Karpas-422 (cell line): ENCODE measurements at places on chromosomes 3 and 15. TPM values are rescaled to one million over a fixed set of nuclear protein-coding genes. Genes with fewer than 3 reads are reported as not detected.

EIF4E3 gene
- total RNA-seq, result not detected in 2 replicates

SRGAP3 gene
- total RNA-seq, result 1.3 and 1.7 TPM in 2 replicates

APEH gene
- total RNA-seq, result 96.3 and 175 TPM in 2 replicates

- no peaks in the 10 kb centered on the region for H3K27me3 ChIP-seq
- H3K4me3 ChIP-seq, result no peak overlapping the region
- no peak overlapping the region for H3K27ac ChIP-seq
- DNase-seq, result no peak
These were observed 21.2 kb upstream of the BSN start for GRCh38 chr3:49533031-49533430.

GHSR gene
- total RNA-seq, result not detected in 2 replicates

DNA sequence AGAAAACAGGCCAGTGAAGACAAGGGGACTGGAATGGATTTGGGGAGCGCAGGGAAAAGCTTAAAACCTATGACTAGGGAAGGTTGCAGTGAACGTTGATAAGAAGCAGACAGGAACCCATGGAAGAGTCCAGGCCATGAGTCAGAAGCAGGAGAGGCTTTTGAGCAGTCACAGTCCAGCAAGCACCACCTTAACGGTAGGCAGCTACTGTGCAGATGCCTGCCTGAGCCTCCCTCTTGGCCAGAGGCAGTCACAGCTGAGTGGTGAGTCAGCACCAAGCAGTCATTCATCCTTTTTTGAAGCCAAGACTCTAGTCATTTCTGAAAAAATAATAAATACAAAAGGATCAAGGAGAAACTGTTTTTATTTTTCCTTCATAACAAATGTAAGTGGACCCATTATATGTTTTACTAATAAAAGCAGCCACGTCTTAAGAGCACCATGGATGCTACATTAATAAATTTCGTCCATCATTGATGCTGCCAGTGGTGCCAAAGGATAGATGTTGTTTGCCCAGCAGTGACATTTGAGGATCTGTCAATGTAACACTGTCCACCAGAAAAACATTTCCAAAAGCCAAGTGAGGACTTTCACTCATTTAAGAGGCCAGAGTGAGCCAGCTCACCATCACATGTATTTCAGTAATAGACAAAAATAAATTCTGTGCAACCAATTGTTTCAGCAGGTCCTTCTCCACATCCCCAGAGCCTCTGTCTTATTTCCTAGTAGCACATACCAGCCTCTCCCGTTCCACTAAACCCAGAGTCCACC is 42.1 kb upstream of the ACTC1 start:
- no peak for DNase-seq
- no peak overlapping the region for H3K27ac ChIP-seq
- H3K4me3 ChIP-seq, result no peak overlapping the region
- H3K4me1 ChIP-seq, result peaks cover 3% of the 10 kb centered on the region; the same call in 1 of the 2 replicates

DNA sequence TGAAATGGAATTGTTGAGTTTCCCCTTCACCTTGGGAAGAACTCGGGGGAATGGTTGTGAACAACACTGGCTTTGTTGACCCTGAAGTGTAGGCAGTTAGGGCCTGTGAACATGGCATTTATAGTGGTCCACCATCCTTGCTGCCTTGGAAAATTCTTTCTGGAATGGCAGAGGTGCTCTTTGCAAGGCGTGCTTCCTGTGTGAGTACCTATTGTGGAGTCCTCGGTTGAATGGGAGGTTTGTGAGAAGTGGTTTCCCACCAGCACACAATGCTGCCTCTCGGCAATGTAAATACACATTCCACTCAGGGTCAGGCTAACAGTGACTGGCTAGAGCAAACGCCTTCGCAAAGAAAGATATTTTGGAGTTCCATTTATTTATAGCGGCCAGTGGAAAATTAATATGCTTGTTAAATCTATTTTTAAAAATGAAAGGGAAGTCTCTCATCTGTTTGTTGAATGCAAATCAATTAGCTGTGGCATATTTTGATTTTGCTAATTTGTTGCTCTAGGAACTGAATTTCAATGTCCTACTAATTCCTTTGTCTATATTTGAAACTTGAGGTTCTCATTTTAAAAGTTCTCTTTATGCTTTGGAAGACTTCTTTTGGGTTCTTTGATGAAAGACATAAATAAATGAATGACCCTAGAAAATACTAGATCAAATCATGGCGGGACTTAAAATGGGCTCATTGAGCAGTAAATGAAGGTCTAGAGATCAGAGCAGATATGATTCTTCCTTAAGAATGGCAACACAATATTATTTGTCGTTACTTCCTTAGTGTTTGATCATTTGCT is 59.5 kb downstream of the FNDC3B start:
- no peaks in the 10 kb centered on the region for H3K36me3 ChIP-seq
- no peak for DNase-seq
- no peak overlapping the region for H3K27ac ChIP-seq
- no peaks in the 10 kb centered on the region for H3K27me3 ChIP-seq
- H3K4me1 ChIP-seq, result no peaks in the 10 kb centered on the region
- no peak overlapping the region for H3K4me3 ChIP-seq

SH3BP5 gene
- total RNA-seq, result 0.51 and 0.82 TPM in 2 replicates

GADL1 gene
- not detected in 2 replicates for total RNA-seq

MYO5C gene
- 0.22 and 0.58 TPM in 2 replicates for total RNA-seq

DNA sequence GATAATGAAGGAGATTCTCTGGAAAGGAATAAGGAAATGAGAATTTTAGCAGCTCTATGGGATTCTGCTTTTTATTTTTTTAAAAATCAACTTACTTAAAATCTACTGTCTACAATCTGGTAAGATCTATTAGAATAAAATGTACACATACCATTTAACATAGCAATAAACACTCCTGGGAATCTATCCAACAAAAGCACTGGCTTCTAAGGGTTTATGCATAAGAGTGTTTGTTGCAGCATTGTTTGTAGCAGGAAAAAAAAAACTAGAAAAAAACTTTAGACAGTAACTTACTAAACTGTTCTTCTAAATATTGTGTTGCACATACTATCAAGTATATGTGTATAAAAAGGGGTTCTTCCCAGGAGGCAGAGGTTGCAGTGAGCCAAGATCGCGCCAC is 15.7 kb upstream of the RBP1 start:
- H3K4me3 ChIP-seq, result no peak overlapping the region
- no peaks in the 10 kb centered on the region for H3K4me1 ChIP-seq

SLC51A gene
- total RNA-seq, result not detected in 2 replicates

SPTBN5 gene
- total RNA-seq, result 0.11 and 0.22 TPM in 2 replicates

ADGRG7 gene
- not detected in 2 replicates for total RNA-seq

TRPM1 gene
- not detected in 2 replicates for total RNA-seq

- no peak overlapping the region for H3K4me3 ChIP-seq
These were observed 344.7 kb downstream of the CHL1 start for GRCh38 chr3:541062-541801.

GRCh38 chr15:67821784-67822440 is 3.4 kb upstream of the SKOR1 start:
- no peak for DNase-seq
- H3K27ac ChIP-seq, result no peak overlapping the region
- no peaks in the 10 kb centered on the region for H3K27me3 ChIP-seq

DNA sequence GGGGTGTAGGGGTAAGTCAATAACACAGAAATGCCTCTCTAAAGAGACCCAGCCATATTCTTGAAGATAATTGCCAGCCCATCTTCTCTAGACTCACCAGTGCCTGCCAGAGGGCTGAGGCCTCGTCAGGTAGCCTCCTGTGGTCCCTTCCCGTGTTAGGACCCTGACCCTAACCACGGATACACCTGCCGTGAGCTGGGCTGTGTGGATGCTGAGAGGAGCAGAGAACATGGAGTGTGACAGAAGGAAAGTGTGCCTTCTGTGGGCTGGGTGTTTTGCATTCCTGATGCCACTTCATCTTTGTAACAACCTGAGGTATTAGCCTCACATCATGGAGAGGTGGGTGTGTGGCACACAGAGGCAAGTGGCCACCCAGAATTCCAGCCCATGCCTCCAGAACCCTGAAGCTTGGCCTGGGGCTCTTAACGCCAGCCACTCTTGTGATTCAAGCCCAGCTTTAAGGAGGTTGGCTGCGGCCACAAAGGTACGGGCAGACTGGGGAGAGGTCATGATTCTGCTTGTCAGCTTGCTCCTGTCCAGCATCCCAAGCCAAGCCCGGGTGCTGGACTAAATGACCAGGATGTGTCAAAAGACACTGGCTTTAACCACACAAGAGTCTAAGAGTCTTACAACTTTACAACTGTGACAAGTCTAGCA is 21.1 kb upstream of the ABTB1 start:
- H3K27ac ChIP-seq, result no peak overlapping the region
- H3K4me1 ChIP-seq, result no peaks in the 10 kb centered on the region
- no peak for DNase-seq
- H3K36me3 ChIP-seq, result 0 out of 2 replicates have a peak, but pooled peaks cover 2% of the 10 kb centered on the region
- no peaks in the 10 kb centered on the region for H3K27me3 ChIP-seq
- H3K4me3 ChIP-seq, result no peak overlapping the region

- no peaks in the 10 kb centered on the region for H3K27me3 ChIP-seq
- H3K36me3 ChIP-seq, result peaks cover 90% of the 10 kb centered on the region
- no peak overlapping the region for H3K27ac ChIP-seq
- no peaks in the 10 kb centered on the region for H3K4me1 ChIP-seq
- DNase-seq, result no peak
These were observed 8.6 kb downstream of the TFG start for GRCh38 chr3:100717637-100718487.

- peaks cover 81% of the 10 kb centered on the region for H3K4me1 ChIP-seq
- peak overlapping the region; percentile 88 for H3K27ac ChIP-seq
- H3K27me3 ChIP-seq, result no peaks in the 10 kb centered on the region
- H3K4me3 ChIP-seq, result peak overlapping the region; percentile 83
These were observed 3.8 kb downstream of the HEG1 start for GRCh38 chr3:125051715-125052581.

GRCh38 chr3:156461889-156462288 is 93.0 kb downstream of the SSR3 start:
- no peak overlapping the region for H3K4me3 ChIP-seq
- H3K27me3 ChIP-seq, result no peaks in the 10 kb centered on the region
- no peaks in the 10 kb centered on the region for H3K36me3 ChIP-seq

DNA sequence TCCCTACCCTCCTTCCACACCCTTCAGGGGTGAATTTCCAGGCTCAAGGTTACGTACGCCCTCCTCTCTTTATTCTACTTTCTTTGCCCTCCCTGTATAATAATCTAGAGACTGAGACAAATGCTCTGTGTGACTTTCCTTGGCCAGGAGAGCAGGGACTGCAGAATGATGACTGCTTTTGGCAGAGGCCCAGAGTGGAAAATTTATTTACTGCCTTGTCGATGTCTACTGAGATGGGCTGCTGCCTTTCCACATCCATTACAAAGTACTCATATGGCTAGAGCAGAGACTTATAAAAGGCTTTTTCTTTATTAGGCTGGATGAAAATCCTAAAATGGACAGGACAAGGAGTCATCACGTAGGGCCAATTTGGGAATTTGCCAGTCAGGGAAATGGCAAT is 576.2 kb downstream of the TUSC7 start:
- H3K36me3 ChIP-seq, result no peaks in the 10 kb centered on the region
- no peaks in the 10 kb centered on the region for H3K27me3 ChIP-seq
- H3K4me3 ChIP-seq, result no peak overlapping the region
- no peak overlapping the region for H3K27ac ChIP-seq
- no peaks in the 10 kb centered on the region for H3K4me1 ChIP-seq

SLC41A3 gene
- total RNA-seq, result 26.9 and 45.0 TPM in 2 replicates

- H3K4me1 ChIP-seq, result peaks cover 18% of the 10 kb centered on the region
- H3K4me3 ChIP-seq, result peak within 1 kb of the TSS; percentile 85
- no peaks in the 10 kb centered on the region; the same call in 1 of the 2 replicates for H3K27me3 ChIP-seq
- DNase-seq, result peak; percentile 75
- no peaks in the 10 kb centered on the region for H3K36me3 ChIP-seq
These were observed at the start of gene RAB27A for GRCh38 chr15:55289746-55290527. TSS of gene RAB27A (minus strand) at chr15:55289813. CDS start at chr15:55234934, 54,879 bp downstream.

PLCD1 gene
- 0.89 and 2.2 TPM in 2 replicates for total RNA-seq

DNA sequence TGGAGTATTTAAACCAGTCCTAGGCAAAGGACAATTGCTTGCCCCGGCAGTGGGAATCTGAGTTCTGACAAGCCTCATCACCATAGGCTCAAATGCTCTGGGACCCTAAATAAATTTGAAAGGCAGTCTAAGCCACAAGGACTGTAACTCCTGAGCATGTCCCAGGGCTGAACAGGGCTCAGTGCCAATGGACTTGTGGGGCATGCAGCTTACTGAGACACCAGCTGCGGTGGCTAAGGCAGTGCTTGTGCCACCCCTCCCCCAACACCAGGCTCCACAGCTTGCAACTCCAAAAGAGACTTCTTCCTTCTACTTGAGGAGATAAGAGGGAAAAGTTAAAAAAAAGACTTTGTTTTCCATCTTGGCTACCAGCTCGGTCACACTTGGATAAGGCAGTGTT is 289.7 kb upstream of the DCBLD2 start:
- no peak for DNase-seq
- no peaks in the 10 kb centered on the region for H3K36me3 ChIP-seq
- no peak overlapping the region for H3K4me3 ChIP-seq
- H3K27me3 ChIP-seq, result no peaks in the 10 kb centered on the region
- no peak overlapping the region for H3K27ac ChIP-seq

DNA sequence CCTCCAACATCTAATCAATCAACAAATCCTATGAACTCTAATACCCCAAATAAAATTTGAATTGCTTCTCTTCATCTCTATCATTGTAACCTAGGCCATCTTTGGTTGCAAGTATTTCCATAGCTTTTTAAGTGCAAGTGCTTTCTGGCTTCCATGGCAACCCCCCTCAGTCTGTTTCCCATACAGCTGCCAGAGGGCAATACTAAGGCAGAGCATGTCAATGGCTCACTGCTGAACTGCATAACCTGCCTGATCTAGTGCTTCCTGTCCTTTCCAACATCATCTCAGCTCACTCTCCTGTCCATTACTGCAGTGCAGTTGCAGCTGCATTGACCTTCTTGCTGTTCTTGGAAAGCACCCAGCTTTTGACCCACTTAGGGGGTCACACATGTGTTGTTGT is 198.4 kb downstream of the WNT5A start:
- no peaks in the 10 kb centered on the region for H3K36me3 ChIP-seq
- H3K27ac ChIP-seq, result no peak overlapping the region
- no peaks in the 10 kb centered on the region for H3K27me3 ChIP-seq
- no peak for DNase-seq

- no peaks in the 10 kb centered on the region for H3K27me3 ChIP-seq
- H3K27ac ChIP-seq, result no peak within 1 kb of the TSS
- H3K4me1 ChIP-seq, result no peaks in the 10 kb centered on the region
- no peaks in the 10 kb centered on the region for H3K36me3 ChIP-seq
- H3K4me3 ChIP-seq, result no peak within 1 kb of the TSS
These were observed at the start of gene FRMD4B for GRCh38 chr3:69385723-69386555. TSS of gene FRMD4B (minus strand) at chr3:69386088. CDS start at chr3:69385989, 99 bp downstream.

GRCh38 chr3:5464649-5465048 is 277.1 kb downstream of the EDEM1 start:
- no peak for DNase-seq
- no peak overlapping the region for H3K27ac ChIP-seq
- no peak overlapping the region for H3K4me3 ChIP-seq
- no peaks in the 10 kb centered on the region for H3K36me3 ChIP-seq

DNA sequence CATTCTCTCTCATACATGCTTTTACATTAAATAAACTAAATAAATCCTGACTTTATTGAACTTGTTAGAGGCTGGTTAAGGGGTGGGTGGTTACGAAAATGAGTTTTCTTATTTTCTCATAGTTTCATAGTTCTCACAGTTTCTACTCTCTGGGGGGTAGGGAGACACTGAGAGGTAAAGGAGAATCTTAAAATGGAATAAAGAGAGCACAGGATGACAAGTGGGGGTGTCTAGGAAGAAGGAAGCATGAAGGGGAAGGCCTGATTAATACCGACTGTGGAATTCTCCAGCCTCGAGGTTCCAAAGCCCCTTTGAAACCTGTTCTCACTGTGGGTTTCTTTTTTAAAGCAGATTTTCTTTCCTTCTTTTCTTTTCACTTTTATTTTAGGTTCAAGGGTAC is 66.4 kb upstream of the TRA2B start:
- H3K4me3 ChIP-seq, result no peak overlapping the region
- no peaks in the 10 kb centered on the region for H3K4me1 ChIP-seq
- peaks cover 6% of the 10 kb centered on the region; the same call in 1 of the 2 replicates for H3K27me3 ChIP-seq
- no peaks in the 10 kb centered on the region for H3K36me3 ChIP-seq
- DNase-seq, result no peak

GRCh38 chr15:53665930-53666329 is 93.5 kb downstream of the WDR72 start:
- DNase-seq, result no peak
- no peaks in the 10 kb centered on the region for H3K4me1 ChIP-seq
- H3K36me3 ChIP-seq, result no peaks in the 10 kb centered on the region
- H3K27me3 ChIP-seq, result no peaks in the 10 kb centered on the region
